Activated T-cell treated with anti-CD3 and anti-CD28 coated beads, Interleukin-2, amount 50 U/mL, for 72 hours (primary cell): ENCODE measurements at places on chromosomes 16 and 17.
A peak's percentile ranks its signal among the peaks of the same experiment; 100 is the strongest.

- peaks cover 36% of the 10 kb centered on the region for H3K4me1 ChIP-seq
- peaks cover 10% of the 10 kb centered on the region for H3K27me3 ChIP-seq
- peak; percentile 60 for DNase-seq
- H3K27ac ChIP-seq = peak overlapping the region; percentile 90
- H3K4me3 ChIP-seq = peak overlapping the region; percentile 95
These were observed 790 bp downstream of the NCBP3 start for GRCh38 chr17:3845291-3845620.

GRCh38 chr16:76157629-76158028 lies 119.6 kb upstream of the CNTNAP4 start:
- no peaks in the 10 kb centered on the region for H3K4me1 ChIP-seq
- no peak for DNase-seq
- no peak overlapping the region for H3K27ac ChIP-seq
- no peaks in the 10 kb centered on the region for H3K36me3 ChIP-seq

DNA sequence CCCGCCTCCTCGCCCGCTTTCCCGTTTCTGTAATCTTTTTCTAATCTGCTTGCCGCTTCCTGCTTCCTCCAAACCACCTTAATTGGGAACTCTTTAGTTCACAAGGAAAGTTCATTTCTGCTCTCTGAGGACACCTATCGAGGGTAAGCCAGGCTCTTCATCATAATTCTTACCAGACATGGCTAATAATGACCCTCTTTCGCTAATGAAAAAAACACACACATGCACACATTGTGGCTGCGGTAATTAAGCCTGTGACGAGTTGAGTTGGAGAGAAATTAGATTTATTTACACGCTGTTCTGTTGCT lies 100.6 kb downstream of the ZNF423 start:
- DNase-seq = no peak
- peak overlapping the region; percentile 18 for H3K4me3 ChIP-seq
- H3K36me3 ChIP-seq = no peaks in the 10 kb centered on the region
- peaks cover 17% of the 10 kb centered on the region for H3K4me1 ChIP-seq
- no peak overlapping the region for H3K27ac ChIP-seq

- no peak overlapping the region for H3K4me3 ChIP-seq
- H3K27me3 ChIP-seq = peaks cover 29% of the 10 kb centered on the region
- no peak overlapping the region for H3K27ac ChIP-seq
- no peak for DNase-seq
- H3K36me3 ChIP-seq = no peaks in the 10 kb centered on the region
These were observed 171.4 kb downstream of the COPRS start for GRCh38 chr17:31687505-31688126.

DNA sequence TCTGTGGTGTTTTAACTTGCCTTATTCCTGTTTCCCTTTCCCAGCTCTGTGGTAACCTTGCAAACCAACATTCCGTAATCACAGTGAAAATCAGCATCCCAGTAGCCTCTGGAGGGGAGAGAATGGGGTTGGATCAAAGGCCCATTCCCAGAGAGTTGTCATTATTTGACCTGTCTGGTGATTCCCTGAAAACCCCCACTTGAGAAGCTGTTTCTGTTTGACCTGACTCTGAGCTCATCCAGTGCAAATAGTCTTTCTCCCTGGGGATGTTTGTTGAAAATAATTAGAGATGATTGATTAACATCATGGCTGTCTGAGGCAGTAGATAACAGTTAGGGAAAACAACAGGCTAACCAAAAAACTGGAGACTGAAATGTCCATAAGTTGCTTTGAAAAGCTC lies 3.0 kb downstream of the CACNG1 start:
- H3K27ac ChIP-seq = no peak overlapping the region
- H3K36me3 ChIP-seq = peaks cover 14% of the 10 kb centered on the region
- no peaks in the 10 kb centered on the region for H3K4me1 ChIP-seq
- H3K4me3 ChIP-seq = no peak overlapping the region

GRCh38 chr17:49567871-49568694 lies 7.6 kb upstream of the NXPH3 start:
- no peaks in the 10 kb centered on the region for H3K36me3 ChIP-seq
- H3K27ac ChIP-seq = no peak overlapping the region
- DNase-seq = peak; percentile 88
- H3K4me3 ChIP-seq = peak overlapping the region; percentile 77

DNA sequence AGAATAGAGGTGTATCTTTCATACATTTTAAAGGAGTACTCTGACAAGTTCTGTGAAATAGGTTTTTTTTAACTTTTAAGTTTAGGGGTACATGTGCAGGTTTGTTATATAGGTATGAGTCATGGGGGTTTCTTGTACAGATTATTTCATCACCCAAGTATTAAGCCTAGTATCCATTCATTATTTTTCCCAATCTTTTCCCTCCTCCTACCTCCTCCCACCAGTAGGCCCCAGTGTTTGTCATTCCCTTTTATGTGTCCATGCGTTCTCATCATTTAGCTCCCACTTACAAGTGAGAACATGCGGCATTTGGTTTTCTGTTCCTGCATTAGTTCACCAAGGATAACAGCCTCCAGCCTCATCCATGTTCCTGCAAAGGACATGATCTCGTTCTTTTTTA lies 175.5 kb downstream of the CYB561 start:
- H3K4me3 ChIP-seq = no peak overlapping the region
- no peak overlapping the region for H3K27ac ChIP-seq
- H3K4me1 ChIP-seq = peaks cover 6% of the 10 kb centered on the region
- no peak for DNase-seq

DNA sequence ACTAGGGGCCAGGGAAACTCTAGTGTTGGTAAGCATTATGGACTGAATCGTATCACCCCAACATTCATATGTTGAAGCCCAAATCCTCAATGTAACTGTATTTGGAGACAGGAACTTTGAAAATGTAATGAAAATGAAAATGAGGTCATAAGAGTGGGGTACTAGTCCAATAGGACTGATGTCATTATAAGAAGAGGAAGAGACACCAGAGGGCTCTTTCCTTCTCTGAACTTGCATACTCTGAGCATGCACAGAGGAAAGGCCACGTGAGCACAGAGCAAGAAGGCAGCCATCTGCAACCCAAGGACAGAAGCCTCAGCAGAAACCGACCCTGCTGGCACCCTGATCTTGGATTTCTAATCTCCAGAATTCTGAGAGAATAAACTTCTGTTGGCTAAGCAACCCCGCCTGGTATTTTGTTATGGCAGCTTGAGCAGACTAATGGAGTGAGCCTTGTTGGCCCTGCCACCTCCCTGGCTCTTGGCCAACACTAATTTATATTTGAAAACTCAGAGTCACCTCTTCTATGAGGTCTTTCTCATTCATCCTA lies 273.4 kb downstream of the NTN1 start:
- no peaks in the 10 kb centered on the region for H3K36me3 ChIP-seq
- no peak overlapping the region for H3K27ac ChIP-seq

DNA sequence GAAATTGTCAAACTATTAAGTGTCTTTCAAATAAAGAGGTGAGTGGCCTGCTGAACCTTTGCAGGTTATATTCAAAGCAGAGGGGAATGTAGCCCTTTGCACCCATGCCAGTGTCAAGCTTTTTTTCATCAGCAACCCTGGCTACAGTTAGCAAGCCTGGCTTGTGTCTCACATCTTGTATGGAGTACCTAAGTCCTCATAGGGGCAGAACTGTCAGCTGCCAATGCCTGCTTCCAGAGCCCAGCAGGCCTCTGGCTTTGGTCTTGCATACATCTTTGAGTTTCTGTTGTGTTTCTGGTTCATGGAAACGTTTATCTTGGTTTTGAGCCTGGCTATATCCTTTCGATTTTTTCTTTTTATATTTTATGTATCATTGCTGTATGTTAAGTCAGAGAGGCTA lies 26.8 kb downstream of the REXO5 start:
- H3K36me3 ChIP-seq = peaks cover 6% of the 10 kb centered on the region
- no peak overlapping the region for H3K27ac ChIP-seq
- H3K4me1 ChIP-seq = no peaks in the 10 kb centered on the region

DNA sequence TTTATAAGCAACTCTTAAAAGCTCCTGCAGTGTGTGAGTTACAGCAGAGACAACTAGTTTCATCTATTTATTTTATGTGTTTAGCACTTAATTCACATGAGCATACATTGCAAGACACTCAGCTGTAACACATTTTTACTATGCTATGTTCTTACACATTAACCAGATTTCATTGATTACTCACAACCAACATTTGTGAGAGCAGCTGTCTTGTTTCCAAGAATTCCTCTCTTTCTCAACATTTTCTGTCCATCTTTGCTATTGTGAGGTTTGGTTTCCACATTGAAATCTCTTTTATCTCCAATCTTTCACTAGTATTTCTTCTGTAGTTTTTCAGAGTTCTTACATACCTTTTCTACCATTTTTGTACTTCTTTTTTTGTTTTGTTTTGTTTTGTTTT lies 51.2 kb downstream of the COPRS start:
- DNase-seq = no peak
- no peak overlapping the region for H3K27ac ChIP-seq
- H3K4me1 ChIP-seq = no peaks in the 10 kb centered on the region
- H3K36me3 ChIP-seq = no peaks in the 10 kb centered on the region

GRCh38 chr17:708132-708531 lies 6.5 kb downstream of the VPS53 start:
- DNase-seq = no peak
- no peaks in the 10 kb centered on the region for H3K27me3 ChIP-seq

- no peaks in the 10 kb centered on the region for H3K36me3 ChIP-seq
- H3K4me3 ChIP-seq = peak overlapping the region; percentile 15
- H3K27me3 ChIP-seq = no peaks in the 10 kb centered on the region
- DNase-seq = no peak
- peaks cover 98% of the 10 kb centered on the region for H3K4me1 ChIP-seq
These were observed 58.9 kb downstream of the CYTH1 start for GRCh38 chr17:78723001-78723796.

DNA sequence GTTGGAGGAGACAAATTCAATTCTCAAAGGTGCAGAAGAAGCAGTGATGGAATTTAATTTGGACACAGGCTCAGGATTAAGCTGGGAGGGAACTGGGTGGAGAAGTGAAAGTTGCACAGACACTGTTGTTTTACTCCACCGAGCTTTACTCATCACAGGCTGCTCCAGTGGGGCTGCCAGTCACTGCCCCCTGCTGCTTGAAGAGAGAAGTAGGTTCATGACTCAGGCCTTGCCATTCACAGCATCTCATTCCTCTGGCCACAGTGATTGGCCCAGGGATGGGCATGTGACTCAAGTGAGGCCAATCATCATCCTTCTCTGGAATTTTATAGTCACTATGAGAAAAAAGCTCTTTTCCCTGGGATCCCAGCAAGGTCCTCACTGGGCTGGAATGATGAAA lies 11.8 kb downstream of the GNAO1 start:
- H3K36me3 ChIP-seq = no peaks in the 10 kb centered on the region
- no peak overlapping the region for H3K27ac ChIP-seq
- peaks cover 10% of the 10 kb centered on the region for H3K27me3 ChIP-seq
- no peak overlapping the region for H3K4me3 ChIP-seq

DNA sequence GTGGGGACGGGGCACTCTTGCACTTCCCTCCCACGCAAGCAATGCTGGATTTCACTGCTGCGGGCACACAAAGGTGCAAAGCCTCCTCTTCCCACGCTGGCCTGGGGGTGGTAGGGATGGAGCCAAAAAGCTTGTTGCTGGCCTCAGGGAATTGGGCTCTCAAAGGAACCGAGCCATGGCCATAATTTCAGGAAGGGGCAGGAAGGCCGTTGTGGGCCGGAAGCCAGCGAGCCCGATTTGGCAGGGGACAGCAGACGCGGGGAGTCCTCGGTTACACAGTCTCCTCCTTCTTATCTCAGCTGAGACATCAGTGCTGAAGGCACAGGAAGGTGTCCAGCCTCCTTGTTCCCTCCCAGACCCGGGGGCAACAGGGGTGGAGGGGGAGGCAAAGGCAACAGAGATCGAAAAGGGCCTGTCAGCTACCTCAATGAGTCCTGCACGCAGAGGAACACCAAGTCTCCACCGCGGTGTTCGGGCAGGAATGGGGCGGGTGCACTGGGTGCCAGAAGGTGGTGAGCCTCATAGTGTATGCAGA lies 59.5 kb downstream of the SLFN11 start:
- peaks cover 43% of the 10 kb centered on the region for H3K4me1 ChIP-seq
- peak overlapping the region; percentile 89 for H3K4me3 ChIP-seq
- H3K27ac ChIP-seq = peak overlapping the region; percentile 95
- peak; percentile 31 for DNase-seq

DNA sequence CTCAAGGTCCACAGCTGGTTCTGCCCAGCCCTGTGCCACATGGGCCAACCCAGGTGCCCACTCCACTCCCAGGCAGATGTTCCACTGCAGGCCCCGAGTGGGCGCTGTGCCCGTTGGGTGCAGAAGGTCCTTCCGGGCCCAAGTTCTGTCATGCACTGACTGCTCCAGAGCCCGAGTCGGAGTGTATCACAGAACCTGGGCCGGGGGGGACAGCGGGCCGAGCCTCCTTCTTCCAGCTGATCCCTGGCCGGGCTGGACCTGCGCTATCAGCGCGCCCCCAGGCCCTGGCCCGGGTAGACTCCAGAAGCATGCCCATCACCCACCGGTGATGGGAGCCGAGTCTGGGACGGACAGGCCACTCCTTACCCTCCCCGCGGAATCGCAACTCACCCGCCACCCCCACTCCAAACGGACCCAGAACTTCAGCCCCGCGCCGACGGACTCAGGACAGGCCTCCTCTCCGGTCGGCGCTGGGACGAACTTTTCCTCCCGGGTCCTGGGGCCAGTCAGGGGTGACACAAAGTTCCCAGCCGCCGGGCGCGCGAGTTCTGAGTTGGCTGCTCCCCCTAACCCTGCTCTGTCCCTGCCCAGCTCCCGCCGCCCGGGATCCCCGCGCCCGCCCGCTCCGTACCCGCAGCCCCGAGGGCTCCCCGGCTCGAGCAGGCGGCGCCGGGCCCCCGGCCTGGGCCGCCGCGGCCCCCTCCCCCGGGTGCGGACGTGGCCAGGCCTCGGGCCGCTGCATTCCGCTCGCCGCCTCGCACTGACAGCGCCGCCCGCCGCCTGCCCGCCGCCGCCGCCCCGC lies at the start of gene COPZ2:
TSS of gene COPZ2 (minus strand) at position 762 of the 802 bp plus-strand sequence. CDS start at position 742, 20 bp downstream.
- H3K27ac ChIP-seq = peak within 1 kb of the TSS; percentile 23
- peaks cover 2% of the 10 kb centered on the region for H3K36me3 ChIP-seq
- peak; percentile 81 for DNase-seq
- peak within 1 kb of the TSS; percentile 96 for H3K4me3 ChIP-seq
